Esophagus squamous epithelium (tissue), 5 donors: ENCODE measurements at places on chromosomes 7 and 10. TPM values are rescaled to one million over a fixed set of nuclear protein-coding genes. Genes with fewer than 3 reads are reported as not detected.

- no peak for DNase-seq
These were observed 86.4 kb downstream of the CDK6 start for GRCh38 chr7:92749832-92750446.

GRCh38 chr10:12165999-12166775 is 29.5 kb downstream of the NUDT5 start:
- no peak for DNase-seq

GRCh38 chr7:155208681-155209477 is 88.8 kb upstream of the INSIG1 start:
- no peak for DNase-seq

- no peak for DNase-seq
These were observed 84.9 kb upstream of the SEC61G start for GRCh38 chr7:54843841-54844355.

- no peak for DNase-seq
These were observed 20.0 kb upstream of the IFIT2 start for GRCh38 chr10:89281606-89282395.

The SCRN1 gene
- total RNA-seq, result 6.3 TPM

- DNase-seq, result no peak
These were observed 199.2 kb upstream of the MEOX2 start for GRCh38 chr7:15885678-15886077.

DNA sequence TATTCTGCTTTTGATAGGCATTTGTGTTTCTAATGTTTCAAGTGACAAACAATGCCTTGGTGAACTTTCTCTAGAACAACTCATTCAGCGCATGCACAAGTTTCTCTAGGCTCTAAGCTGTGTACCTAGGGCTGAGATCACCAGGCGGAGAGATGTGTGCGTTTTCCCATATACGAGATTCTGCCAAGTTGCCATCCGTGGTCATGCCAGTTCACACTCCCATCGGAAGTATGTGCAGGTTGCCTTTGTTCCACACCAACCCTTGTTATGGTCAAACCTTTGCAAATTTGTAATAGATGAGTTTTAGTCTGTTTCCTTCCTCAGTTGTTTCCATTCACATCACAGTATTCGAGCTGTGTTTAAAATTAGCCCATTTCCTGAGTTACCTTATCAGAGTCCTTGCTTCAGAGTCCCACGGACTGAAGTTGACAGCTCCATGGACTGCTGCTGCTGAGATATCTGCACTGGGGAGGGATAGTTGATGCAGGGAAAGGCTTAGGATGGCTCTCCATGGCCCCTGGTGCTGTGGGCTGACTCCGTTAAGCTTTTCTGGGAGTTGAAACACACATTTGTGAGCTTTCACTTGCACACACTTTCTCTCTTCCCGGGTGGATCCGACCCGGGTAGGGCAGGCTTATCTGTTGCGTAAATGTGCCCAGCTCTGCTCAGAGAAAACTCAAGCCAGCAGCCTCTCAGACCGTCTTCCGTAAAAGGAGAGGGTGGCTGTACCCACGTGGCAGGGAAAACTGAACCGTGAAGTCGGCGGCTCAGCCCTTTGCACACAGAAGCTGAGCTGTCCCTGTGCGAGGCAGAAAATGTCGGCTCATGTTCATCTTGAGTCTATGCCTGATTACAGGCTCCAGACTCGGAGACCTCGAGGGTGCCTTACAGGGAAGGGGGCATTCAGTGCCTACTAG is 49.4 kb downstream of the HK1 start:
- DNase-seq, result no peak

The GPR85 gene
- not detected for total RNA-seq

- DNase-seq, result no peak
These were observed 7.7 kb downstream of the CHAT start for GRCh38 chr10:49621561-49621960.

GRCh38 chr7:27611059-27611458 is 51.6 kb downstream of the HIBADH start:
- DNase-seq, result no peak

DNA sequence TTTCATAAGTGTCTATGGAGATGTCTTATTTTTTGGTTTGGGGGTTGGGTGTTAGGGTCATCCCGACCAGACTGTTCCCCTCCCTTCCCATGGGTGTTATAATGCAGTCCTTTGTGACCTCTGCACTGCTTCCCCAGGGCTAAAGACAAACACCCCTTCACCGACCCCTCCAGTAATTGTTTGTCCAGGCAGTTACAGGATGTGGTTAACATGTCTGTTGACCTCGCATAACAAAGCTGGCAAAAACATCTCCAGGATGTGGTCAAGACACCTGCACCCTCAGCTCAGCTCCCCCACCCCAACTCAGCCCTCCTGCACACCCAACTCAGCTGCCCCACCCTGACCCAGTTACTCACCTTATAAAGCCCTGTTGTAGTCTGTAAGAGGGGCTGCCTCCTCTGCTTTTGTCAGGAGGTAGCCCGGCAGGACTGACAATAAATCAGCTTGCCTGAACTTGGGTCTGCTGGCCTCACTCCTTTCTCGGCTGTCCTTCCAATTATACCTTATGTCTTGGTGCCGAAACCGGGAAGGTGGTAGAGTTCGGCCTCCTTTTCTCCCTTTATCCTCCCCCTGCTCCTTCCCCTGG is 102.2 kb downstream of the ZNF92 start:
- no peak for DNase-seq

DNA sequence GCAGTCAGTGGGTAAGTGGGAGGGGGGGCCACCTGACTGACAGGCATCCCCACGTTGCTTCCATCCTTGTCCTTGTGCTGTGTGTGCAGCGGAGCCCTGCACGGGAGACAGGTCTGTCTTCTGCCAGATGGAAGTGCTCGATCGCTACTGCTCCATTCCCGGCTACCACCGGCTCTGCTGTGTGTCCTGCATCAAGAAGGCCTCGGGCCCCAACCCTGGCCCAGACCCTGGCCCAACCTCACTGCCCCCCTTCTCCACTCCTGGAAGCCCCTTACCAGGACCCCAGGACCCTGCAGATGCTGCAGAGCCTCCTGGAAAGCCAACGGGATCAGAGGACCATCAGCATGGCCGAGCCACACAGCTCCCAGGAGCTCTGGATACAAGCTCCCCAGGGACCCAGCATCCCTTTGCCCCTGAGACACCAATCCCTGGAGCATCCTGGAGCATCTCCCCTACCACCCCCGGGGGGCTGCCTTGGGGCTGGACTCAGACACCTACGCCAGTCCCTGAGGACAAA is 24.8 kb downstream of the TBATA start:
- no peak for DNase-seq

DNA sequence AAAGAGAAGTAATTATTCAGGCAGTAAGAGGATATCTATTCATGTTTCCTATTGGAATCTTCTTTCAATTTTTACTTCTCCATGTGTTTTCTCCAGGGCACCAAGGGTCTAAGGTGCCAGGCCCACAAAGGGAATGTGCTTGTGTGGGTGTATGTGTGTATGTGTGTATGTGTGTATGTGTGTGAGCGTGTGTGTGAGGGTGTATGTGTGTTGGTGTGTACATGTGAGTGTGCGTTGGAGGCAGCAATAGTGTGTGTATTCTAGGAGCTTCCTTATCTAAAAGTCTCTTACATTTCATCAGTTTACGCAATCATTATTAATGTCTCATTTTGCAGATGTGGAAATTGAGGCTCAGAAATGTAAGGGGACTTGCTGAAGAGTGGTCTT is 28.3 kb downstream of the RAMP3 start:
- DNase-seq, result no peak

The TMEM140 gene
- total RNA-seq, result 0.57 TPM

The AKR1C8 gene
- total RNA-seq, result not detected

- DNase-seq, result no peak
These were observed 451.5 kb upstream of the SORCS1 start for GRCh38 chr10:107616031-107616430.

DNA sequence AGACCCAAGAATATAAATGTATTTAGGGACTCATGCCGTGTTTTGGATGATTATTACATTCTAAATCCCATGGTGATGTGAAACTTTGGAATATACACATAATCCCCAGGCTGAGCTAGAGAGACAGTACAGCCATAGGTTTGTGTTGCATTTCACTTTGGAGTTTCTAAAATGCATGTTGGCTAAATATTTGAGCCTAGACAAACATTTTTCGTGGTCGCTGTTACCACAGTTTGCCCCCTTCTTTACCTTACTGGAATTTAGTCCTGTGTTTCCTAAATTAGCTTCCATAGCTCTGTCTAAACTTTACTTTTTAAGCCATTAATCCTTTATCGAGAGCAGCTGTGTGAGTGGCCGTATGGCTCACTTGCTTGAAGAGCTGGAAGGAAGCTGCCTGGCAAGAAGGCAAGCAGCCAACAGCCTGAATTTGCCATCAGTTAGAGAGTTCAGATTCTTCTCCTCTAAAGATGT is 192.0 kb downstream of the BICC1 start:
- DNase-seq, result no peak

DNA sequence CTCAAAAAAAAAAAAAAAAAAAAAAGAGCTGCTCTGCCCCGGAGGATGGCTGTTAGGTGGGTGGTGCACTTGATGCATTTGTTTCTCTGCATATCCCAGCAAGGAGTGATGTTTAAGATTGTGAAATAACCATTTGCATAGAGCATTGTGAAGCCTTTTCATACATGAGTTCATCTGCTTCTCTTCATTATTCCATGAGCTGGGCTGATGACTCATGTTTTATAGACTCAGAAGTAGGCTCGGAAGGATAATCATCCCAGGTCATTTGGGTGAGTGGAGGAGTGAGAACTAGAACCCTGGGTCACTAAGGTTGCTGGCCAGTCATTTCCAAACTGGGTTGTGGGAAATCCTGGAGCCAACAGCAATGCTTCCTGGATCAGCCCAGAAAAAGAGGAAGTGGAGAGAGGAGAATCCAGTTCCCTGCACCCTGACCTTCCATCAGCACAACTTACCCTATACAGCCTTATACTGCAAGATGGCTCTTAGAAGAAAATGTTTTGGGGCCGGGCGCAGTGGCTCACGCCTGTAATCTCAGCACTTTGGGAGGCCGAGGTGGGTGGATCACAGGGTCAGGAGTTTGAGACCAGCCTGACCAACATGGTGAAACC is 45.3 kb downstream of the TACC2 start:
- DNase-seq, result no peak
